HepG2 (cell line): ENCODE measurements at places on chromosomes 4 and X. TPM values are rescaled to one million over a fixed set of nuclear protein-coding genes. Genes with fewer than 3 reads are reported as not detected.
A peak's percentile ranks its signal among the peaks of the same experiment; 100 is the strongest.

GRCh38 chrX:149152941-149153340 lies 352.2 kb downstream of the IDS start:
- no peaks in the 10 kb centered on the region for H3K4me1 ChIP-seq
- H3K27ac ChIP-seq = no peak overlapping the region
- no peak for DNase-seq

DNA sequence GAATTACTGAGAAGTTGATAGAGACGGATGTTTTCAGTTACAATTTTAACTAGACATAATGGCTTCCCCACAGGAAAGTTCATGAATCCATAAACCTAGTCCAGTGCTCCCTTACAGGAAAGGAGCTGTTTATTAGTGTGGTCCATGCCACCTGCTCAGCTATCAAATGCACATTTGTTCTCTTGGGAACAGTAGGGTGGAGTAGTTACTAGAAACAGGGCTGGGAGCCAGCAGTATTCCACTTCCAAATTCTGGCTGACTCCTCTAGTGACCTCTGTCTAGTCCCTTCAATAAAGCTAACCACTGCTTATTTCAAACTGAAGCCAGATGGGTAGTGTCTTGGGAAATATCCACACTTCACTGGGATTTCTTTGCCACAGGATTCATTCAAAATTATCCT lies 88.4 kb upstream of the TLL1 start:
- H3K36me3 ChIP-seq = no peaks in the 10 kb centered on the region
- H3K27ac ChIP-seq = no peak overlapping the region
- no peaks in the 10 kb centered on the region for H3K27me3 ChIP-seq
- H3K4me3 ChIP-seq = no peak overlapping the region
- H3K4me1 ChIP-seq = no peaks in the 10 kb centered on the region

- H3K27me3 ChIP-seq = no peaks in the 10 kb centered on the region; the same call in 2 of the 3 replicates
- peaks cover 4% of the 10 kb centered on the region for H3K4me1 ChIP-seq
- peak; percentile 14 for DNase-seq
- peaks cover 14% of the 10 kb centered on the region for H3K36me3 ChIP-seq
These were observed 7.4 kb downstream of the HNRNPH2 start for GRCh38 chrX:101415180-101416145.

- H3K27me3 ChIP-seq = no peaks in the 10 kb centered on the region
- no peaks in the 10 kb centered on the region for H3K4me1 ChIP-seq
- no peaks in the 10 kb centered on the region for H3K36me3 ChIP-seq
- H3K4me3 ChIP-seq = no peak overlapping the region
- H3K27ac ChIP-seq = no peak overlapping the region
These were observed 293.6 kb upstream of the NDST3 start for GRCh38 chr4:117740736-117741135.

GRCh38 chr4:156889616-156890594 lies 81.7 kb downstream of the PDGFC start:
- no peak for DNase-seq
- H3K4me3 ChIP-seq = no peak overlapping the region

GRCh38 chr4:39103291-39103690 lies 41.3 kb downstream of the KLHL5 start:
- no peaks in the 10 kb centered on the region for H3K4me1 ChIP-seq
- no peaks in the 10 kb centered on the region for H3K27me3 ChIP-seq
- DNase-seq = no peak
- no peak overlapping the region for H3K4me3 ChIP-seq
- no peak overlapping the region for H3K27ac ChIP-seq

Gene SPATA4
- total RNA-seq = not detected in 2 replicates

DNA sequence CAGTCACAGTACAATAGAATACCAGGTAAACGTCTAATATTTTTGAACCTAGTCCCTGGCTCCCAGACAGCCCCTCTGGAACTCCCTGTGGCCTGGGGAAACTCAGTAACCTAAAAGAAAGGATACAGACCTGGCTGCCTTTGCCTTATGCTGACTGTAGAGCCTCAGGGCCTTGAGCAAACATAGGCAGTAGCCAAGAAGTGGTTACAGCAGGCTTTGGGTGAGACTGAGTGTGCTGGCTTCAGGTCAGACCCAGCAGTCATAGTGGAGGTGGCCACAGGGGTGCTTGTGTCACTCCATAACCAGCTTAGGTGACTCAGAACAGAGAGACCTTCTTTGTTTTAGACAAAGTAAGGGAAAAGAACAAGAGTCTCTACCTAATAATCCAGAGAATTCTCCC lies 141.8 kb upstream of the PRDX4 start:
- H3K4me1 ChIP-seq = peaks cover 7% of the 10 kb centered on the region; the same call in 1 of the 2 replicates
- DNase-seq = no peak

Gene LNX1
- total RNA-seq = 0.49 and 0.62 TPM in 2 replicates

DNA sequence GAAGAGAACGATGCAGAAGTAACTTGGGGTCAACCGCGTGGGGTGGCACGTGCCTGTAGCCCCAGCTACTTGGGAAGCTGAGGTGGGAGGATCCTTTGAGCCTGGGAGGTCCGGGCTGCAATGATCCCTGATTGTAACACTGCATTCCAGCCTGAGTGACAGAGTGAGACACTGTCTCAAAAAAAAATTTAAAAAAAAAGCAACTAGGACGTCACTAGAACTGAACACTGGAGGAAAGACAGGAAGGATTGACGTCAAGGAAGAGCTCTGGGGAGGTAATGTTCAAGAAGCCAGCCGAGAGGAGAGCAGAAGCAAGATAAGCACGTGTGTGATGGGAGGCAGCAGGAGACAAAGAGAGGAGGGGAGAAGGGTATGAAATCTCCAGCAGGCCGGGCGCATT lies 28.7 kb downstream of the S100G start:
- peaks cover 27% of the 10 kb centered on the region; the same call in 2 of the 3 replicates for H3K36me3 ChIP-seq
- DNase-seq = no peak
- H3K4me3 ChIP-seq = no peak overlapping the region
- H3K4me1 ChIP-seq = peaks cover 16% of the 10 kb centered on the region
- H3K27ac ChIP-seq = no peak overlapping the region
- no peaks in the 10 kb centered on the region for H3K27me3 ChIP-seq

Gene PIR
- total RNA-seq = 38.0 and 53.3 TPM in 2 replicates

DNA sequence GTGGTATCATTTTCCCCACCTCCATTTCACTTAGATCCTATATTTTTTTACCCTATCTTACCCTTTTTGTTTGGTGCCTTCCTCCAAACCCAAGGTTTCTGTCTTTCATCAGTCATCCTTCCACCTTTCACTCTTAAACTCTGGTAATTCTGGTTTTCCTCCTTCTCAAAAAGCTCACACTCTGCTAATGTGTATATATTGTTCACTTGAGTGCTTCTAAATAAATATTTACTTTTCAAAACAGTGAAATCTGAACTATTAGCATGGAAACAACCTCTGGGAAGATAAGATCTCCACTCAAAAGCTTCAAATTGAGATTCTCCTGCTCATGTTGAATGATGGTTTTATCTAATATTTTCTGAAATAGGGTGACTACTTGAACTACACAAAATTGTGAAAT lies 21.5 kb downstream of the XIAP start:
- no peaks in the 10 kb centered on the region for H3K27me3 ChIP-seq
- no peak for DNase-seq
- H3K4me1 ChIP-seq = peaks cover 7% of the 10 kb centered on the region
- H3K4me3 ChIP-seq = no peak overlapping the region
- H3K27ac ChIP-seq = no peak overlapping the region

- no peak for DNase-seq
- no peaks in the 10 kb centered on the region for H3K27me3 ChIP-seq
- no peak overlapping the region for H3K4me3 ChIP-seq
- no peaks in the 10 kb centered on the region for H3K4me1 ChIP-seq
- no peak overlapping the region for H3K27ac ChIP-seq
These were observed 989.7 kb downstream of the CCSER1 start for GRCh38 chr4:91116861-91117260.

DNA sequence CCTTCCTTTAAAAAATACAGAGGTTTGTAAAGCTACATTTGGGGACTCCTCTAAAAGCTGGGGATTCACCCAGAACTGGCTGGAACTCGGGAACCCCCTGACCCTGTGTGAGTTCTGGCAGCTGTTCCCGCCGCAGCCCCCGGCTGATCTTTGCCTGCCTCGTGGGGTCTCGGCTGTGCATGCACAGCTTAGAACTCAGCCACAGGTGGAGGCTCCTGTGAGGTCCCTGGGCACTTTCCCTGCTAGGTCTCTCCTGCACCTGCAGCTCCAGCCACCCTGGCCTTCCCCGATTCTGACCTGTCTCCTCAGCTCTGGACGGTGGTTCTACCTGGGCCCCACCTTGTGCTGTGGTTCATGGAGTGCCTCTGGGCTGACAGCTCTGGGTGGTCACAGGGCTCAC lies 48.6 kb upstream of the HGFAC start:
- no peak overlapping the region for H3K27ac ChIP-seq
- no peak for DNase-seq
- H3K4me1 ChIP-seq = 0 out of 2 replicates have a peak, but pooled peaks cover 1% of the 10 kb centered on the region

- H3K4me1 ChIP-seq = no peaks in the 10 kb centered on the region
- no peak for DNase-seq
- no peaks in the 10 kb centered on the region for H3K36me3 ChIP-seq
- H3K27ac ChIP-seq = no peak overlapping the region
- no peak overlapping the region for H3K4me3 ChIP-seq
These were observed 819.5 kb downstream of the TECRL start for GRCh38 chr4:63589796-63590195.

- no peak for DNase-seq
- H3K4me3 ChIP-seq = no peak overlapping the region
- H3K36me3 ChIP-seq = no peaks in the 10 kb centered on the region
- H3K27me3 ChIP-seq = no peaks in the 10 kb centered on the region
- H3K27ac ChIP-seq = no peak overlapping the region
These were observed 15.2 kb upstream of the INPP4B start for GRCh38 chr4:142861351-142861750.

Gene NLGN4X
- total RNA-seq = not detected in 2 replicates

Gene NUP62CL
- 5.5 and 5.8 TPM in 2 replicates for total RNA-seq

DNA sequence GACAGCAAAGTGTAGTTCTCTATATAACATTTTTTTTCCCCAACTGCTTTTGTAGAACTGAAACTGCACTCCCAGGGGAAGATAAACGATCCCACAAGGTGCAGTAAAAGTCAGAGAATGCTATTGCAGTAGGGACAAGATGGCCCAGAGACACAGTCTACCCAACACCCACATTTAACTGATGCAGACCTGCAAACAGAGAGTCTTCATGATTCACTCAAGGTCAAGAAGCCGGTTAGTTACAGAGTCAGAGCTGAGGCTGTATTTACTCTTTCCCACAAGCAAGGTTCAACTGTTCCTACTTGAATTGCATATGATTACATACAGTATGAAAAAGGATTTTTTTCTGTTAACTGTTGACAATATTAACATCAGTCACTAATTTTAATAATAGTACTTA lies 654.6 kb downstream of the IL1RAPL1 start:
- no peak overlapping the region for H3K27ac ChIP-seq
- H3K27me3 ChIP-seq = no peaks in the 10 kb centered on the region
- H3K4me3 ChIP-seq = no peak overlapping the region
- DNase-seq = no peak
- H3K4me1 ChIP-seq = no peaks in the 10 kb centered on the region

GRCh38 chr4:3200423-3201090 lies 48.4 kb upstream of the MSANTD1 start:
- H3K4me1 ChIP-seq = peaks cover 53% of the 10 kb centered on the region
- peak overlapping the region; percentile 34 for H3K27ac ChIP-seq
- DNase-seq = no peak
- no peak overlapping the region for H3K4me3 ChIP-seq
- H3K27me3 ChIP-seq = no peaks in the 10 kb centered on the region
- peaks cover 46% of the 10 kb centered on the region; the same call in 2 of the 3 replicates for H3K36me3 ChIP-seq

DNA sequence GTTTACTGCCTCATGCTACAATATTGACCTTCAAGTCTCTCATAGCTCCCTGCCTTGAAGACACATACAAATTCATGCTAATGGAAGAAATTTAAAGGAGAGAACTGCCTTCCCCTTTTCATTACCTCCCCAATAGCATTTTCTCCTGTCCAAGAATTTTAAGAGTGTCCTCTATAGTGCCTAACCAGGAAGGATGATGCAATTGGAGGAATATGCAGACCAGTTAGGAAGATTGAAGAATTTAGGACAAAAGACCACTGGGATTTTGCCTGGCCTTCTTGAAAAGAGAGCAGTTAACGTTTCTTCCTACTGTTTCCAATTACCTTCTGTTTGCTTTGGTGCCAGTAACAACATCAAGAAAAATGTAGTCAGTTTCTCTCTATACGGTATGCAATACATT lies 443.9 kb downstream of the INPP4B start:
- no peaks in the 10 kb centered on the region for H3K36me3 ChIP-seq
- no peak overlapping the region for H3K4me3 ChIP-seq
- H3K27me3 ChIP-seq = no peaks in the 10 kb centered on the region
- H3K4me1 ChIP-seq = no peaks in the 10 kb centered on the region
- no peak overlapping the region for H3K27ac ChIP-seq
- no peak for DNase-seq

DNA sequence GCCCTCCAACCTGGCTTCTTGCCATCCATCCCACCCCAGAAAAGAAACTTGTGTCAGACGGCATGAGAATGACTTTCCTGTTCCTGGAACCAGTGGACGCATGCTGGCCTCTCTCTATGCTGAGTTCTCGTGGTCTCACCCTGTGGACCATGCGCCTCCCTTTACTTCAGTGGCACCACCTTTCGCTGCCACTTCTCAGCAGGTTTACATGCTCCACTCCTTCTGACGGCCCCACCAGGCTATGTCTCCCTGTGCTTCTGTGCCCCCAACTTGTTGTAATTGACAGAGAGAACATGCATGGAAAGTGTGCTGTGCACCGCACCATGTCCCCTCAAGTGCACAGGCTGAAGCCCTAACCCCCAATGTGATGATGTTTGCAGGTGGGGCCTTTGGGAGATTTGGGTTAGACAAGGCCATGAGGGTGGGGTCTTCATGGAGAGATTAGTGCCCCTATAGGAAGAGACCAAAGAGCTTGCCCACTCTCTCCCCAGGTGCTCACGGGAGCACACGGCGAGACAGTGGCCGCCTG lies 3.1 kb upstream of the PPP2R2C start:
- no peaks in the 10 kb centered on the region for H3K36me3 ChIP-seq
- no peak overlapping the region for H3K4me3 ChIP-seq
- H3K27me3 ChIP-seq = peaks cover 46% of the 10 kb centered on the region; the same call in 2 of the 3 replicates
- no peaks in the 10 kb centered on the region for H3K4me1 ChIP-seq
- H3K27ac ChIP-seq = no peak overlapping the region

DNA sequence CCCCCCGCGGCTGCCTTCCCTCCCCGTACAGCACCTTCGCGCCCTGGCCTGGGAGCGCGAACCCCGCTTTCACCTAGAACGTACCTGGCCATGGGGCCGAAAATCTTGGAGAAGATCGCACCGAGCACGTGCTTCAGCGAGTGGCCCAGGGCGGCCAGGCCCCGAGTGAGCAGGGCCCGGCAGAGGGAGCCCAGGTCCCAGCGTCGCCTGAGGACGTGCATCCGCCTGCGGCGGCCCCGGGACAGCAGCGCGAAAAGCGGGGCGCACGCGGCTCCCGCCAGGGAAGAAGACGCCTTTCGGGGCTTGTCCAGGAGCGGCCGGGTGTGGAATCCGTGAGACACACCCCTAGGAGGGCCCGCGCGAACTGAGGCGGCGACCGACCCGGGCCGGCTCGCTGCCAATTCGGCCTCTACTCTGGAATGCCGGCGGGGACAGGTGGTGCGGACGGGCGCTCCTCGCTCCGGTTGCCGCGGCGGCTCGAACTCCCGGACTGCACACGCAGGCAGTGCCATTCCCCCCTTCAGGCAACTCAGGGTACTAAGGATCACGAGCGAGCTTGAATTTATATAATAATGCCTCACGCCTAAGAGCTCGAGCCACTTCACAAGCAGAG lies at the start of gene HS6ST2:
Gene HS6ST2, minus strand, starts transcription at position 539 of the 613 bp plus-strand sequence.
- no peaks in the 10 kb centered on the region for H3K4me1 ChIP-seq
- no peak within 1 kb of the TSS for H3K4me3 ChIP-seq
- H3K36me3 ChIP-seq = no peaks in the 10 kb centered on the region
- DNase-seq = no peak
